ENCODE measurements at places on chromosomes 5 and 9. TPM values are rescaled to one million over a fixed set of nuclear protein-coding genes. Genes with fewer than 3 reads are reported as not detected.

The PLAC8L1 gene
- not detected for total RNA-seq

The ANKDD1B gene
- not detected for total RNA-seq

The DPYSL3 gene
- total RNA-seq = 20.4 TPM

The AGXT2 gene
- total RNA-seq = not detected

The TLX3 gene
- total RNA-seq = not detected

The ORM2 gene
- not detected for total RNA-seq

The ZBTB43 gene
- 8.7 TPM for total RNA-seq

The LCP2 gene
- not detected for total RNA-seq

The ATP10B gene
- not detected for total RNA-seq

The SLC1A3 gene
- not detected for total RNA-seq

The OR13J1 gene
- total RNA-seq = not detected

The ABCA1 gene
- total RNA-seq = 3.4 TPM

The NOL8 gene
- total RNA-seq = 29.7 TPM
